ENCODE measurements at places on chromosomes 7 and 10.

- DNase-seq = no peak
These were observed at the start of gene NOBOX for GRCh38 chr7:144403649-144404061. NOBOX (minus strand) TSS chr7:144403693.

DNA sequence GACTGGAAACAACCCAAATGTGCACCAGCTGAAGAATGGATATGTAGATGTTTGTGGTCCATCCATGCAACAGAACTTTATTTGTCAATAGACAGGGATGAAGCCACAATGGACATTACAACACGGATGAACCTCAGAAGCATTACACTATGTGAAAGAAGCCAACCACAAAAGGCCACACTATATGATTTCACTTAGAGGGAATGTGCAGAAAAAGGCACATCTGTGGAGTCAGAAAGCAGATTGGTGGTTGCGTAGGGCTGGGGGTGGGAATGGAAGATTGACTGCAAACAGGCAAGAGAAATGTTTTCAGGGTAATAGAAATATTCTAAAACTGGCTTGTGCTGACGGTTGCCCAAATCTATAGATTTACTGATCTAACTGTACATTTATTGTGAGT lies 34.3 kb upstream of the WASHC2A start:
- DNase-seq = no peak

GRCh38 chr10:102016416-102016815 lies 39.6 kb downstream of the ARMH3 start:
- DNase-seq = no peak

DNA sequence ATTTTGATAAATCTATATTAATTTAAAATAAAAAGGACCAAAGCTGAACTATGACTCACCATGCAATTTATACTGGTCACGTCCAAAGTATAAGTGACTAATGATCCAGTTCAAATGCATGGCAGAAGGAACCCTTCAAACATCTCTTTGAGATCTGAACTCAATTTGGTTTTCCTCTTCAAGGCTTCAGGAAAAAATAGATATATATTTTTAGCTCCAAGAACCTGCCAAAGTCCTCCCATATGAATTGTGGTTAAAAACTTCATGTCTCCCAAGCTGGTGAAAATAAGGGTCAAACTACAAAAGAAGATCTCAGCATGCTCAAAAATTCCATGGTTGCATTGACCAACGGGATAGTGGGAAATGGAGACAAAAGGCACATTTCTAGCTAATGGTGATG lies 34.6 kb upstream of the PDE1C start:
- DNase-seq = no peak

- DNase-seq = no peak
These were observed 60.4 kb upstream of the FAM20C start for GRCh38 chr7:131781-132482.

GRCh38 chr7:17640730-17641377 lies 299.4 kb downstream of the SNX13 start:
- peak; percentile 30 for DNase-seq

DNA sequence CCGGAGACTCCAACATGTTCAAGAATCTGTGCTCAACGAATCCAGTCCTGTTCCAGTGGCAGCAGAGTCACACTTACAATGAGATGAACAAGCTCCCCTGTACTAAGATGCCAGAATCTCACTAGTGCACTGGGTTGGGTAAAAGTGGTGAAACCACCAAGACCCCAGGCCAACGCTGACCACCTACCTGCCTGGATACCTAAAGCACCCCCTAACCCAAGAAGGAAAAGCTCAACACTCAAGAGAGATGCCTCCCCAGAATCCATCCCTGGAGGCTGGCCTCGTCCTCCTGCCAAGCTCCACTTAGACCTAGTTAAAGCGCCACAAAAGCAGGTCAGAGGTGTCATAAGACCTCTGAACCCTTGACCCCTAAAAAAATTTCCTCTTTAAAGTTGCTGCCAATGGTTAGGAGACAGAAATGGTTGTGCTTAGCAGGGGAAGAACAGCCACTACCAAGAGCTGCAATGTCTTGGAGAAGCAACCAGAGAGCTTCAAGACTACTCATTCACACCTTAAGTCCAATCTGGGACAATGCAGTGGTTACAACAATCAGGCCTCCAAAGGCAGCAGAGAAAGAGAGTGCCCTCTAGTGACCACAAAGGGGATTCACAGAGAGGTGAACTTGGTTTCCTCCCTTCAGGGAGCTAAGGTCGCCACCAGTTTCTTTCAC lies 94.6 kb upstream of the MACROH2A2 start:
- peak; percentile 68 for DNase-seq

DNA sequence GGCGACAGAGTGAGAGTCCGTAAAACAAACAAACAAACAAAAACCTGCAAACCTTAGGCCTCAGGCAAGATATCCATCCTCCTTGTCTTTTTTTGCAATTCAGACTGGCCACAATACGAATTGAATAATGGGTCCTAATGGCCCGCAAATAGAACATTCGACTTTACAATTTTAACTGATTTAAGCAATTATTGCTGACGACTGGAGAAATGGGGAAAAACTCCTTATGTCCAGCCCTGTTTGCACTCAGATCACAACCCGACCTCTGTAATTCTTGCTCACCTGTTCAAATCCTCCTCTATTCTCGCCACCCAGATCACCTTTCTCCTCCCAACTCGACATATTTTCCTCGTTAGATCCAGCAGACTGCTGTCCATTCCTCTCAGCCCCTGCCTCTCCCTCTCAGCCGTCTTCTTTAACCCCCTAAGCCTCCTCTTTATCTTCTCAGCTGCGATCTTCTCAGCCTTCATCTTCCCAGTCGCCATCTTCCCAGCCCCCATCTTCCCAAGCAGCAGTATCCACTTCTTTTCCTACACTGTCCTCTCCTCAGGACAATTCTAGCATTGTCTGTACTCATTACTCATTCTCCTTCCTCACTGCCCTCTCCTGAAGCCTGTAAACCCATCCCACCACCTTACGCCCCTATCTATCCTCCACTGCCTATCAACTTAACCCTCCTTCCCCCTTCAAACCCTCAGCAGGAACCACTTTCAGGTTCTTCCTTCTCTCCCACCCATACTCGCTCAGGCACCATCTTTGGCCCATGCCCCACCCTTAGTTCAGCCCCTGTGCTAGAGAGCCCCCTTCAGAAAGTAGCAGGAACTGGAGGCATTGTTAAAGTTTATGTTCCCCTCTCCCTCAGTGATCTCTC lies 61.8 kb downstream of the LRRC17 start:
- no peak for DNase-seq

DNA sequence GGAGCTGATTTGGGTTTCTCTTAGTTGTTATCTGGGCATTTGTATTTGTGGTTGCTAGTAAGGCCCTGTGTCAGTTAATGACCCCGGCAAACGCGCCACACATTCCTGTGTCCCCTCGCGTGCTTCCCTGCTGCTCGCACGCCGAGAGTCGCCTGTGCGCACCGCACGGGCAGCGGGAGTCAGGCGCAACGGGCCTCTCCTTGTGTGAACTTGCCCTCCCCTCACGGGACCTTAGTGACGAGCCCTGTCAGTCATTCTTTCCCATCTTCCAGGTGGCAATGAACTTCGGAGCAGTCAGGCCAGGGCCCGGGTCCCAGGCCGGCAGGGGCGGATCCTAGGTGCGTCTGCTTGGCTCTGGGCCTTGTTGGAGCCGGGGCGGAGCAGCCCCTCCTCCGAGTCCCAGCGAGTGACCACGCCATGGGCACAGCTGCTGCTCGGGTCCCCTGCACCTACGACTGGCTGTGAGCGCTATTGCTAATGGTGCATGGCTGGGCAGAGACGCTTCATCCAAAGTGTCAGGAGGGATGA lies 12.4 kb upstream of the PRKAR1B start:
- DNase-seq = no peak

- DNase-seq = no peak
These were observed 169.4 kb downstream of the LRMDA start for GRCh38 chr10:75600833-75601232.

- no peak for DNase-seq
These were observed 49.1 kb downstream of the TMEM209 start for GRCh38 chr7:130156140-130156539.

- no peak for DNase-seq
These were observed 323.1 kb downstream of the TNS3 start for GRCh38 chr7:47258798-47259197.
